ENCODE measurements at places on chromosomes 1 and 21.

GRCh38 chr21:41868062-41868710 is 11.0 kb downstream of the PRDM15 start:
- DNase-seq, result peak; percentile 67

- DNase-seq, result peak; percentile 15
These were observed 109.3 kb downstream of the PRKAB2 start for GRCh38 chr1:147062956-147063355.

- DNase-seq, result no peak
These were observed 9.0 kb downstream of the TNFRSF25 start for GRCh38 chr1:6456800-6457466.

GRCh38 chr21:46537026-46537425 is 67.9 kb downstream of the S100B start:
- DNase-seq, result no peak

- peak; percentile 76 for DNase-seq
These were observed 892 bp downstream of the TYW3 start for GRCh38 chr1:74733604-74734484.
